ENCODE measurements at places on chromosomes 2 and 18. TPM values are rescaled to one million over a fixed set of nuclear protein-coding genes. Genes with fewer than 3 reads are reported as not detected.
A peak's percentile ranks its signal among the peaks of the same experiment; 100 is the strongest.

The UGT1A3 gene
- total RNA-seq: 2.6 TPM

The PRSS56 gene
- total RNA-seq: not detected

The FHOD3 gene
- 3.5 TPM for total RNA-seq

DNA sequence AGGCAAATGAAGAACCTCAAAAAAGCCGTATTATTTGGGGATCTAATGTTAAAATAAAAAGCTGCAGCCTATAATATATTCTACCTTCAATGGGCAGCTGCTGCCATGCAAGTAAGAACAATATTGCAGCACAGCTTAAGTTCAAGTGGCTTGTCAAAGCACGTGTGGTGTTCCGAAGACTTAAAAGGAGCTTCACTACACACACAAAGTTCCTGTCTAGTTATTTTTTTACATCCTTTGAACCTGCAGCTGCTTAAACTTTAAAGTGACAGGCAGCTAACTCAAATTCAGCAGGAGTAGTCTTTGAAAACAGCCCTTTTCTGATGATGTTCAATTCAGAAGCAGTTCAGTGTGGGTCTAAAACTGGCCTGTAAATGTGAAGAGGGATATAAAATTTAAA lies 85.8 kb upstream of the XIRP2 start:
- no peaks in the 10 kb centered on the region for H3K36me3 ChIP-seq
- no peak overlapping the region for H3K4me3 ChIP-seq
- no peak overlapping the region for H3K27ac ChIP-seq
- no peaks in the 10 kb centered on the region for H3K27me3 ChIP-seq
- DNase-seq: no peak

DNA sequence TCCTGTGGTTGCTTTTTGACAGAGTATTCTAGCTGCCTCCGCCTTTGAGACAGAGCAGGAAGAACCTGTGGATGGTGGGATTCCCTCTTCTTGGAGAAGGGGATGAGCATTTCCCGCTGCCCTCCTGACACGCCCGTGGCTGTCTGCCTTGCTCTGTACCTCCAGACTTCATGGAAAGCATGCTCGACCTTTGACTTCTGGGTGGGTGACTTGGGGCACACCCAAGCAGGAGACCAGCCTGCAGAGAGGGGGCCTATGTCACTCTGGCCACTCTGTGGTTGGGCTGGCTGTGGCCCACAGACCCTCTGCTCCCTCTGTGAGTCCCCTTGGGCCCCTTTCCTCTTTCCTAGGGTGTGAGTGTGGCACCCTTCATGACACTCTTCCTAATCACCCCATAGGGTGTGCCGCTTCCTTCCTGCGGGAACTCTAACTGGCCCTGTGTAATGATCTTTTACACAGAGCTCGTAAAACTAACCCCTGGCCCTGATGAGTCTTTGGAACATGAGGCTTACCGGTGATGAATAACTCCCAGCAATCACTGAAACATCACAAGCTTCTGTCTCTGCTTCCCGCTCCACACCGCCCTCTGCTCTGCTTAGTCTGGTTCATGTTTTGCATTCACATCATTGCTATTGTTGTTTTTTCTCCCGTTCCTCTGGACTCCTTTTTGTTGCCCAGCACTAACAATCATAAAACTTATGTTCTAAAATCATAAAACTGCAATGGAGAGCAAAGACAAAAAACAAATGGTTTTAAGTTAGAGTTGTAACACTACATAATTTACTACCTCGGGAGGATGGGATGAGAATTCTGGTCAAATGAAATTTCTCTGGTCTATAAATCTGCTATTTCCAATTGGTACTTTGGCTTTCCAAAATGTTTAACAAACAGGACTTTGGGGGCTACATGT lies 101.1 kb downstream of the SH3YL1 start:
- H3K36me3 ChIP-seq: no peaks in the 10 kb centered on the region
- H3K27me3 ChIP-seq: no peaks in the 10 kb centered on the region
- no peak overlapping the region for H3K4me3 ChIP-seq
- peak overlapping the region; percentile 59 for H3K27ac ChIP-seq
- H3K4me1 ChIP-seq: peaks cover 6% of the 10 kb centered on the region
- peak; percentile 66 for DNase-seq

DNA sequence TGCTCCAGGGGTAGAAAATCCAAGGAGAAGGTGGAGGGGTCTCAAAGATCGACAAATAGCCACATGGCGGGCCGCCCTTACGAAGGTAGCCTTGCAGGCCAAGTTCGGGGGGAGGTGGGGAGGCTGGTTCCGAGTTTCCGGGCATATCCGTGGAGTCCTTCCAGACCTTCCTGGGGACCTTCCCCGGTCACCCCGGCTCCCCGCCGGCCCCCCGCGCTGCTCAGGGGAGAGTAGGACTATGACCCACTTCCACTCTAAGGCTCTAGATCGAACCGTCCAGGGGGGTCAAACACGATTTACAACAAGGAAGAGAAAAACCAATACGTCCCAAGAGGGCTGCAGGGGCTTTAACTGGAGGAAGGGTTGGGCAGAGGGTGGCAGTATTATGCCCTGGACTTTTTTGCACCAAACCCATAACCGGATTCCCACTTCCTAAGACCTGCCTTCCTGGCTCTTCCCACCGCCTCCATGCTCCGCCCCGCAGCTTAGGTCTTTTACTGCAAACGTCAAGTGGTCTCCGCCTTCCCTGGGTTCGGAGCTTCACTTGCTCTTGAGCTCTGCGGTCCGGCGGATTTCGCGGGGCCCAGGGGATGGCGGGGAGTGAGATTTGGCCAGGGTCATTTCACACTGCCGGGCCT lies 779 bp upstream of the LYPD6 start:
- no peaks in the 10 kb centered on the region for H3K36me3 ChIP-seq
- H3K27ac ChIP-seq: peak overlapping the region; percentile 67
- peak; percentile 59 for DNase-seq
- H3K4me3 ChIP-seq: peak overlapping the region; percentile 62
- H3K27me3 ChIP-seq: peaks cover 15% of the 10 kb centered on the region

DNA sequence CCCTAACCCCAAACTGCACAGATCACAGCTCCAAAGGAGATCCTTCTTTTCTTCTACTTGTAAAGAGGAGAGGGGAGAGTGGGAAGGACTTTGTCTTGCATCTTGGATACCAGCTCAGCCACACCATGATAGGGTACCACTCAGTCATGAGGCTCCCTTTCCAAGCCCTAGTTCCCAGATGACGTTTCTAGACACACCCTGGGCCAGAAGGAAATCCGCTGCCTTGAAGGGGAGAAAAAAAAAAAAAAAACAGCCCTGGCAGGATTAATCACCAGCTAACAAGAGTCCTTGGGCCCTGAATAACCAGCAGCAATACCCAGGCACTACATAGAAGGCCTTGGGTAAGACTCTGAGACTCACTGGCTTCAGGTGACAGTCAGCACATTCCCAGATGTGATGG lies 36.9 kb downstream of the ST8SIA3 start:
- H3K4me3 ChIP-seq: no peak overlapping the region
- H3K27me3 ChIP-seq: peaks cover 3% of the 10 kb centered on the region
- DNase-seq: no peak

- no peaks in the 10 kb centered on the region for H3K27me3 ChIP-seq
- H3K27ac ChIP-seq: no peak overlapping the region
- peaks cover 42% of the 10 kb centered on the region for H3K36me3 ChIP-seq
- H3K4me1 ChIP-seq: peaks cover 3% of the 10 kb centered on the region
These were observed 23.8 kb downstream of the SMAD4 start for GRCh38 chr18:51053814-51054213.

GRCh38 chr18:45954070-45954934 lies 12.8 kb downstream of the EPG5 start:
- no peaks in the 10 kb centered on the region for H3K27me3 ChIP-seq
- H3K27ac ChIP-seq: no peak overlapping the region
- no peak overlapping the region for H3K4me3 ChIP-seq
- no peaks in the 10 kb centered on the region for H3K4me1 ChIP-seq
- peaks cover 62% of the 10 kb centered on the region for H3K36me3 ChIP-seq
